ENCODE measurements at places on chromosomes 7 and 10.

- DNase-seq = no peak
These were observed 282.8 kb downstream of the ARHGAP12 start for GRCh38 chr10:31645786-31646185.

- no peak for DNase-seq
These were observed 91.4 kb upstream of the FAM133B start for GRCh38 chr7:92681633-92682032.

GRCh38 chr10:48896756-48897440 lies 42.7 kb downstream of the LRRC18 start:
- DNase-seq = no peak

GRCh38 chr7:127976056-127976737 lies 55.0 kb downstream of the LRRC4 start:
- no peak for DNase-seq

DNA sequence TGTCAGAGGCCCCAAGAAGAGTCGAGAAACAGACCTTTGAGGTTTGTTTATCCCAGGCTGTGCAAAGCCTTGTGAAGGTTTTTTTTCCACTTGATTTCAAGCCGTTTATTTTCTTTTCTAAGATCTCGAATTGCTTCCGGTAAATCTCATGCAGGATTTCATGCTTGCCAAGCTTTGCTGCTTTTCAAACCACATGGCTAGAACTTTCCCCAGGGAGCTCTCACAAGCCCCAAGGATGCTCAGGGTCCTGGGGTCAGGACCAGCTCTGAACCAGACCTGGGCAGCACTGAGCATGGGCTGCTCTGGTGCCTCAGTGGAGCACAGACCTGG lies 48.0 kb upstream of the AQP1 start:
- no peak for DNase-seq

- DNase-seq = no peak
These were observed 23.7 kb downstream of the CRPPA start for GRCh38 chr7:16397501-16398145.

GRCh38 chr7:149093228-149093627 lies 2.7 kb upstream of the ZNF786 start:
- DNase-seq = no peak

GRCh38 chr10:57341294-57341693 lies 926.4 kb downstream of the IPMK start:
- DNase-seq = no peak

- DNase-seq = no peak
These were observed 318.2 kb upstream of the MEOX2 start for GRCh38 chr7:16004702-16005101.

DNA sequence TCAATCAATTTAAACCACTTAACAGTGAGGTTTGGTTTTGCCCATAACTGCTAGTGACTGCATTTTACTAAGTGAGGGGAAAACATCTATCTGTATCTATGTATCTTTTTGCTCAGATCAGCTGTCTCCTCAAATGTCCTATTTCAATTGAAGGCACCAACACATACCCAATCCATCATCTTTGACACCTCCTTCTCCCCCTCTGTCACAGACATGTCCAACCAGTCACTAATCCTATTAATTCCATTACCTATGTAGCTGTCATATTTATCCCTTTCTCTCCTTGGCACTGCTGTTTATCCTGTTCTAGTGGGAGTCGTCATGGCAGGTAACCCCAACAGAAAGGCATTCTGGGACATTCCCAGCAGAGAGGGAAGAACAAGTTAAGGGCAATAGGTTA lies 975.2 kb upstream of the AUTS2 start:
- DNase-seq = no peak

DNA sequence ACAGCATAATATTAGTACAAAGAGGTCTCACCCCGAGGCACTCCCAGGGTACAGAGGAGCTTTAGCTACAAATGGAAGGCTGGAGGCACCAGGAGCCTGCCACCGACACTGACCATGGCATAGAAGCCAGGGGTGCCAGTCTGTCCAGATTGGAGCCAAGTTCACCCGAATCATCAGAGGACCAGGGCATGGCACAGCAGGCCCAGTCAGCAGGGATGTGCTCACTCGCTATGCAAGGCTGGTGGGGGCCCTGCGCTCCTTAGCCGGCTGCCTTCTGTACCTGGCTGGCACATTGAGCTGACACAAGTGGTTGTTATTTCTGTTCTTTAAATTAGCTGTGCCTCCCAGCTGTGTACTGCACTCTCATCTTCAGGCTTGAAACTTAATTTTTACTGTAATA lies 149.3 kb downstream of the TCERG1L start:
- no peak for DNase-seq

DNA sequence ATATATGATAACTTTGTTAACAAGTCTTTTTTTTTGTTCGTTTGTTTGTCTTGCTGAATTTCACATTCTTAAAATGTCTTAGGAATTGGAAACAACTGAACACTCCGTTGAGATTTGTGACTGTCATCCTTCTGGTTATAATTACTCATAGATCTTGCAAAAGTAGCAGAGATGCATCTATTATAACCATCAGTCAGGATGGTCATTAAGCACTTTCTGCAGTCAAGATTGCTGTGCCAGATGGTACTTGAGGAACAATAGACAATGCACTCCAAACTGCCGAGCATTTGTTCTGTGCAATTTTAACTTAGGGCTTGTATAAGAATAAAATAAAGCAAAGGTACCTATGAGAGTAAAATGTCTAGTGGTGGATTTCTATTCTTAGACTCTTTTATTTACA lies 710.1 kb upstream of the KCND2 start:
- DNase-seq = no peak

DNA sequence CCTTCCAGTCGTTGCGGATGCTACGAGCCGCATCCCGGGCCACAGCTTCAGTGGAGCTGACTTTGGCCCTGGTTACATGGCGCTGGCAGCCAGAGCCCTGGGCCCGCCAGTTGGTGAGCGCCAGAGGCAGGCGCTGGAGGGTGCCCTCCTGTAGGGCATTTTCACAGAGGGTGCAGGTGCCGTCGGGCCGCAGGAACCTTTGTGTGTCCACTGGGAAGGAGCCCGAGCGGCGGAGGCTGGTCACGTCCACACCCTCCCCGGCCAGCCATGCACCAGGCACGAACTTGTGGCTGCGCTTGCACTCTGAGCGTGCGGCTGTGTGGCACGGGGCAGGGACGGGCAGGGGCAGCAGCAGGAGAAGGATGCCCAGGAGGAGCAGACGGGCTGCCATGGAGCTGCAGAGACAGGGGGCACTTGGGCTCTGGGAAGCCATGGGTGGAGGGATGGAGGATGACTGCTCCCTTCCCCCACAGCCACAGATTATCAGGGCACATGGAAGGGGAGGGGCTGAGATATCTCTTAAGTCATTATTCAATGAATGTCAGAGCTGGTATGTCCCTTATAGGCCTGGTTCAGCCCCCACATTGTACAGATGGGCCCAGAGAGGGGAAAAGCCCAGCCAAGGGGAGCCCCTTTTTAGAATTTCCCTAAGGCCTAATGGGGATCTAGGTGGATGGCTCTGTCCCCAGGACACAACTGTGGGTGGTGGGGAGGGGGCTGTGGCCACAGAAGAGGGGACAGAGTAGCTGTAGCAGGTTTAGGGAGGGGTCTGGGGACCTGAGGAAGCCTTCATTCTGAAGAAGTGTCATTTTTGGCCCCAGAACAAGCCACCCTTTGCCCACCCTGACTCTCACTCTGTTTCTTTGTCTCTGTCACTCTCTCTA lies 1.8 kb downstream of the PRF1 start:
- DNase-seq = no peak

All from KG1 (cell line).